Sigmoid colon (tissue), 7 donors: ENCODE measurements at places on chromosomes 7 and 10. TPM values are rescaled to one million over a fixed set of nuclear protein-coding genes. Genes with fewer than 3 reads are reported as not detected.

AZGP1 gene
- total RNA-seq, result 0.66 TPM

DNA sequence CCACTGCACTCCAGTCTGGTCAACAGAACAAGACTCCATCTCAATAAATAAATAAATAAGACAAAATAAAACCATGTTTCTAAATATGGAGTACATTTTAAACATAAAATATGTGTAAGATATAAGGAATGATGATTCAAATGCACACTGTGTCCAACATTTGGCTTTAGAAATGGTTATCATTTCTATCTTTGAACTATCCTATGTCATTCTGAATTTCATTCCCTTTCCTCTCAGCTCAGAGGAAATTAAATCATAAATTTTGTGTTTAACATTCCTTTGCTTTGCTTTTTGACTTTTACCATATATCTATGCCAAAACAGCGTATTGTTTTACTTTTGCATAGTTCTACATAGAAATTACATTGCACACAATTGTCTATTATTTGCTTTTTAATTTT is 130.9 kb downstream of the GNAT3 start:
- no peak for DNase-seq

GRCh38 chr7:128530855-128531104 is 54.2 kb downstream of the METTL2B start:
- no peak for DNase-seq

GRCh38 chr10:6700066-6700465 is 120.0 kb upstream of the PRKCQ start:
- DNase-seq, result no peak

- DNase-seq, result no peak
Measured at GRCh38 chr10:117514971-117515370, 27.6 kb upstream of the EMX2 start.
